ENCODE measurements at places on chromosomes 3 and 15.
A peak's percentile ranks its signal among the peaks of the same experiment; 100 is the strongest.

GRCh38 chr15:79310612-79310984 is 314 bp upstream of the TMED3 start:
- DNase-seq: no peak

GRCh38 chr15:38038659-38039442 is 104.4 kb downstream of the TMCO5A start:
- no peak for DNase-seq

DNA sequence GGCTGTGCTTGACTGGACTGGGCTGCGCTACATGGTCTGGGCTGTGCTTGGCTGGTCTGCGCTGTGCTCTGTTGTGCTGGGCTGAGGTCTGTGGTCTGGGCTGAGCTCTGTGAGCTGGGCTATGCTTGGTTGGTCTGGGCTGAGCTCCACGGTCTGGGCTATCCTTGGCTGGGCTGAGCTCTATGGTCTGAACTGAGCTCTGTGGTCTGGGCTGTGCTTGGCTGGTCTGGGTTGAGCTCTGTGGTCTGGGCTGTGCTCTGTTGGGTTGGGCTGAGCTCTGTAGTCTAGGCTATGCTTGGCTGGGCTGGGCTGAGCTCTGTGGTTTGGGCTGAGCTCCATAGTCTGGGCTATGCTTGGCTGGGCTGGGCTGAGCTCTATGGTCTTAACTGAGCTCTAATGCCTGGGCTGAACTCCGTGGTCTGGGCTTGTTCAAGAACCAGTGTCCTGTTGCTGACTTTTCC is 92.0 kb downstream of the PLXNA1 start:
- DNase-seq: no peak

DNA sequence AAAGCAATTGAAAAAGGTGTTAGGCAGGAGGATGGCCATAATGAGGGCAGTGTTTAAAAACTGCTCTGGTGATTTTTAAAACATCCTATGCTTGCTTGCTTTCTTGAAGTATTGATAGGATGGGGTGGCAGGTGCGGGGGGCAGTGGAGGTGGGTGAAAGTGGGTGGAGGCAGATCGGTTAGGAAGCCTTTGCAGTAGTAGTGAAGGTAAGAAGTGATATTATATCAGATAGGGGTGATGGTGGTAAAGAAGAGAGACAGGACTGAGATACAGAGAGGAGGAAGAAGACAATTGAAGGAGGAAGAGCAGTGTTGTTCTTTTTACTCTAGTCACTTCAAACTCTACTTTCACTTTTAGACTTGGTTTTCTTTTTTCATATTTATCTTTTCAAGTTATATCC is 11.1 kb downstream of the ZNF80 start:
- DNase-seq: no peak

DNA sequence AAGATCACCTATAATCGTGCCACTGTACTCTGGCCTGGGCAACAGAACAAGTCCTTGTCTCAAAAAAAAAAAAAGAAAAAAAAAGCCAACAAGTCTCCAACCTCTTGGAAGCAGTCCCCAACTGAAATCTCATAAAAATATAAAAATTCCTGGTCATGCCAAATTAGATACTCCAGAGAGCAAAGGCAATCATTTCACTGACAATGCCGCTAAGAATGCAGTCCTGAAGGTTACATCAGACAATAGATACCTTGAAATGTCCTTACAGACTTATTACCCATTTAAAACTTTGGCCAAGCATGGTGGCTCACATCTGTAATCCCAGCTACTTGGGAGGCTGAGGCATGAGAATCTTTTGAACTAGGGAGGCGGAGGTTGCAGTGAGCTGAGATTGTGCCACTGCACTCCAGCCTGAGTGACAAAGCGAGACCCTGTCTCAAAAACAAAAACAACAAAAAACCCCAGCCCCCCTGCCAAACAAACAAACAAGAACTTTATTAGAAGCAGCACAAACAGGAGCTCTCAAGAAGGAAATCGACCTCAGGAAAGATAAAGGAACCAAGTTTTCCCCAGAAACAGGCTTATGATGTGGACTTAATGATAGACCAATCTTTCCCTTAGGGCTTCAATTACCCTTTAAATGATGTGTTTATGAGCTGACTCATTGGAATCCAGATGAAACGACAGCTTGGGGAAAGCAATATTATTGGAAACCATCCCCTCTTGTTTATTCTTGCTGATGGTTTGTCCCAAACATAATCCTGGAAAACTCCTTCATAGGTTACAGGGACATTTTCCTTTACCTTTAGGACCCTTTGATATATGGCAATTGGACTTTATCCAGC is 53.1 kb upstream of the XCR1 start:
- no peak for DNase-seq

GRCh38 chr3:32840086-32840841 is 22.5 kb downstream of the TRIM71 start:
- no peak for DNase-seq

DNA sequence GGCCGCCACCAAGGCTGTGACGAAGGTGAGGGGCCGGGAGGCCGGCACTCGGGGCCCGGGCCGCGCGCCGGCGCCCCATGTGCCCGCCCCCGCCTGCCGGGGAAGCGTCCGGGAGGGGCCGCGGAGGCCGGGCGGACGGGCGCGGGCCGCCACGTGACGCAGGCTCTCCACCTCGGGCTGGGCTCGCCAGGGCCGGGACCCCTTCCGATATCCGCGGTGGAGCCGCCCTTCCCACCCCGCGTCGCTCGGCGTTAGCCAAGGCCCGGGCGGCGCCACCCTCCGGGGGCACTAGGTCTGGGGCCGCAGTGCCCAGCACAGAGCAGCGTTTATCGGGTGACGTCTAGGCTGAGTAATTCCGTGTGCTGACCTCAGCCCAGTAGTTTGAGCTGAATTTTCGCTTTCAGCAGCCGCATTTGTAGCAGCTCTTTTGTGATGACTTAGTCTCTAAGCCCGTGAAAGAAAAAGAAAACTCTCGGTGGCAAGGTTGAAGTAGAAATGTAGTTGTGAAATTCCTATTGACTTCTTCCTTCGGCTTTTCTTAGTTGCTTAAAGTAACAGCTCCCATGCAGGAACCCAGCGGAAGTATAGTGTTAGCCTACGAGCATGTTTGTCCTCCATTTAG is 885 bp downstream of the CDV3 start:
- peak; percentile 46 for DNase-seq

DNA sequence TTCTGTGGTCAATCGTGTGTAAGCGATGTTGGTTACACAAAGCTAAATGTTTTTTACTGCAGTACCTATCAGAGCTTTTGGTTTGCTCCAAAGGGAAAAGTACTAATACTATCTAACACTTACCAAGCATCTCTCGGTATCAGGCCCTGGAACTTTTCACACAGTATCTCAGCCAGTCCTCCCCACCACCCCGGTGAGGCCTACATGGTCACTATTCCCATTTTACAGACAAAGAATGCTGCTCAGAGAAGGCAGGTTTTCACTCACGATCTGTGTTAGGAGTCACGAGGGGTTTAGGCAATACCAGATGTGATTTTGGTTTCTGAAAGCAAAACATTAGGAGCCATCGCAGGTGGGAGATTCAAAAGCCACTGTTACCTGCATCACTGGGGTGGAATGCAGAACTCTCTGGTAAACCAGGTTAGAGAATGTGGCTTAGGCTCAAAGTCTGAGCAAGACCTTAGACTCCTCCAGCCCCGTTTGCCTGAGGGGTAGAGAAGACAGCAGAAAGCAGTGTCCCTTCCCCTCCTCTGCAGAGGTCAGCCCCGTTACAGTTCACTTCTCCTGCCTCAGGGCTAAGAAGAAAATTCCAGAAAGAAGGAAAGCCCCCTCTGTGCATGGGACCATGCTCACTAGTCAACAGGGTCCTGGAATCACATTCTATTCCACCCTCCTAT is 57.2 kb downstream of the XXYLT1 start:
- DNase-seq: no peak

DNA sequence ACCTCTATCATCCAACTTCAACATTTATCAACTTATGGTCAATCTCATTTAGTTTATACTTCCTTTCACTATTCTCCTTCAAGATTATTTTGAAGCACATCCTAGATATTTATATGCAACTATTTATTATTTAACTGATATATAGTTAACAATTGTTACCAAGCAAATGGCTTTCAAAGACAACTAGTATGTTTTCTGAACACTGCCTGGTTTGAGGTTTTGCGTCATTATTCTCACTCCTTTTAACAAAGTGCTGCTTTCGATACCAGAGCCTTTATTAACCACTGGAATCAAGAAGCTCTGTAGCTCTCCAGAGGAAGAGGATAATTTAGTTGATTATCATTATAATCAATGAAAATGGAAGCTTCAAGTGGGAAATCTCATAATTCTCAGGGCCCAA is 19.6 kb downstream of the ZIC1 start:
- no peak for DNase-seq

GRCh38 chr3:102457644-102458043 is 22.8 kb downstream of the ZPLD1 start:
- DNase-seq: no peak

DNA sequence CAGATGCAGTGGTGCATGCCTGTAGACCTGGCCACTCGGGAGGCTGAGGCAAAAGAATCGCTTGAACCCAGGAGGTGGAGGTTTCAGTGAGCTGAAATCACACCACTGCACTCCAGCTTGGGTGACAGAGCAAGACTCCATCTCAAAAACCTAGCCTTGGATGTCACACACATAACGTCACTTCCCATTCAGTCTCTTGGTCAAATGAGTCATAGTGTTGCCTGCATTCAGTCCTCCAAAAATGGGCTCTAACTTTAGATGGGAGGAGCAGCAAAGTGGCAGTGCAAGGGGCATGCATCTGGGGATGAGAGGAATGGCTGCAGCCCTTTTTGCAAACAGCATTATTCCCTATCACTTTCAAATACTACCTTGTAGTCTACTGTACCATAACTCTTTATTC is 62.9 kb upstream of the AGBL1 start:
- DNase-seq: no peak

- no peak for DNase-seq
Measured at GRCh38 chr3:42736531-42736930, 33.9 kb upstream of the HHATL start.

DNA sequence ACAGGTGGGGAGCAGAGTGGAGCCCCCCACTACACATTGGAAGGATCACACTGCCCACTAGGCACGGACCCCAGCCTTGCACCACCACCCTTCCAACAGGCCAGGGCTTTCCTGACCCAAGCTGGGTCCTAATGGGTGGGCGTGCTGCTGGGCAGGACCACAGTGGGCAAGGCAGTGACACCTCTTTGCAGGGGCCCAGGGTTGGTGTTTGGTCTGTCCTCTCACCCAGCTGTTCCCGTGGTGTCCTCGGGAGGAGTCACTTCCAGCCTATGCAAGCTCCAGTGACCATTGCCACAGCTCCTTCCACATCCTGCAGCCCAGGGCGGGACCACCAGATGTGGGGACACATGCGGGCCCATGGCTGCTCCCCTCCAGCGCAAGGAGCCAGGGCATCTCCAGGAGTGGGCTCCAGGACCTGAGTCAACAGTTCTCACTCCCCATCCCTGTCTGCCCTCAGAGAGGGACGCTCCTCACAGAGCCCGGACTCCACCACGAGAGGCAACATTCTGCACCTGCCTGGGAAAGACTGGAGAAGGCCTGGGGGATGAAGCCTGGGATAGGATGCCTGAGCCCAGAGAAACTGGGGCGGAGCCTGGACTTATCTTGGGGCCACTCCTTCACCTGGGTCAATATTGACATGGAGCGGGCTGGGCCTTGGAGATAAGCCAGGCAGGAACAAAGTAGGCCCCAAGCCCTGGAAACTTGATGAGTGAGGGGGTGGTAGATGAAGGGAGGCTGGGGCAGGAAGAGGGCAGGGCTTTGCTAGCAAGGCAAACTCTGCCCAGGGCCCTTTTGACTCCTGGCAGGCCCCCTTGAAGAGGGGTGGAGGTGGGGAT is 3.9 kb upstream of the VILL start:
- no peak for DNase-seq

GRCh38 chr3:183688874-183689273 is 8.7 kb upstream of the YEATS2 start:
- DNase-seq: no peak

DNA sequence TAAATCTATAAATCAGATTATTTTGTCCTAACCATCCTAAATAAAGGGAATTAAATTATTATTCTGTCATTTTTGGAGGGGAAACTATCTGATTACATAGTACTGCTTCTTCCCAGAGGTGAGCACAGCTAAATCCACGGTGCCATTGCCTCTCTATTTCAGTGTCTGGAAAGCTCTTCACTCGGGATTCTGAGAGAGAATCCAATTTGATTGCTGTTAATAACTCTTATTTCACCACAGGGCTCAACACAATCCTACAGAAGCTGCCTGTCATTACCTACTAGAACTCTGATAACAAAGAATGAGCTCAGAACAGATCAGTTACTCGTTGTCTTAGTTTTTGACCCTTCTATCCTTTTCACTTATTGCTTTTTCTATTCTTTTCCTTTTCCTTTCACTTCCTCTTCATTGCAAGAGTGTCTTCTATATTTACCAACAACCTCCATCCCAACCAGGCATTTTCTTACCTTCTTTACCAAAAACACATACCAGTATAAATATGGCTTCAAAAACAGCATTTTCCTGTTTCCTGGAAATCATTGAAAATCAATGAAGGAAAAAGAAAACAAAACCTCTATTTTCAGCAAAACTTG is 30.4 kb downstream of the OXNAD1 start:
- DNase-seq: no peak

DNA sequence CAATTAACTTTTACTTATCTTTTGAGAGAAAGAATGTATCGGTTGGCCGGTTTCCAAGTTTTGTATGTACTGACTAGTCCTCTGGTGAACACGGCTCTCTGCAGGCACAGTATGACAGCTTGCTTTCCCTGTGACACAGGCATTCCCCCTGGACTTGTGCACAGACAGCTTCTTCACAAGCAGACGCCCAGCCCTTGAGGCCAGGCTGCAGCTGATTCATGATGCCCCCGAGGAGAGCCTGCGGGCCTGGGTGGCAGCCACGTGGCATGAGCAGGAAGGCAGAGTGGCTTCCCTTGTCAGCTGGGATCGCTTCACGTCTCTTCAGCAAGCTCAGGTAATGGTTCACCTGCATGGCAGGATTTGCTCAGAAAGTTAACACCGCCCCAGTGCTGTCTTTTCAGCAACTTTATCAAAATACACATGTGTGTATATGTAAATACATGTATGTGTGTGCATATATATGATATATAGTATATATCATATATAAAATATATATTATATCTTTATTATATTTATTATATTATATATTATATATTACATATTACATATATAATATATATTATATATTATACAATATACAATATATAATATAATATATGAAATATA is 25.5 kb downstream of the FAN1 start:
- no peak for DNase-seq

- no peak for DNase-seq
Measured at GRCh38 chr3:183391460-183391859, 37.0 kb downstream of the MCF2L2 start.

DNA sequence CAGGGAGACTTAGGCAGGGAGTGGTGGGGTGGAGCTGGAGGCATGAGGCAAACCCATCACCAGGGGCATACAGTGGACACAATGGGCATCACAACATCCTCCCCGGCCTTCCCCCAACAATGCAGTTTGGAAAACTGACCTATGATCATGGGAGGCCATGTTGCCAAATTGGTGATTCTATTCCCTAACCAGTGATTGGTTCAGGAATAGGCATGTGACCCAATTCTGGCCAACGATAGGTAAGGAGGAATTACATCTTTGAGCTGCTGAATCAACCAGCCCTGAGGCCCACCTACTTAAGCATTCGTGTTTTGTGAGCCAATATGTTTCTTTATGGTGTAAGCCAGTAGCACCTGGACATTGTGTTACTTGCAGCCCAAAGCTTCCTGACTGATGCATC is 40.0 kb downstream of the LINGO1 start:
- DNase-seq: no peak

All from stimulated activated CD4-positive, alpha-beta T cell treated with anti-CD3 and anti-CD28 coated beads, Interleukin-2, amount 100 ng/mL, for 4 hours (primary cell).